C1 segment of cervical spinal cord (tissue), 14 donors: ENCODE measurements at places on chromosomes 7 and 10.

GRCh38 chr10:6034371-6034770 is 27.8 kb downstream of the IL2RA start:
- no peak for DNase-seq

DNA sequence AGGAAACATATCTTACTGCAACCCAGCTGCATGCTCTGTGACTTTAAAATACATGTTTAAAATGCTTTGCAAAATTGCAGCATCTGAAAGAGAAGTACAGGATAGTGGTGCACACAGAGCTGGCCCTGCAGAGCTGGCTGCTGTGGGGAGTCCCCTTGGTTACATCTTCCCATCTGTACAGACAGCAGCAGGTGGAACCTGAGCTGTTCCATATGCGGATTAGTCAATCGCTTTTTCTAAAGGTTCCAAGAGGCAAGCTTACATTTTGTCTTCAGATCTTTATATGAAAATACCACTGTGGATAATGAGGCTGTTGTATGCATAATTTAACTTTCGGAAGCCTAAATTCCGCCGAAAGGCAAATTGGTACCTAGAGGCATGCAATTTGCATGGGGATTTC is 444.1 kb downstream of the NRG3 start:
- DNase-seq = no peak

DNA sequence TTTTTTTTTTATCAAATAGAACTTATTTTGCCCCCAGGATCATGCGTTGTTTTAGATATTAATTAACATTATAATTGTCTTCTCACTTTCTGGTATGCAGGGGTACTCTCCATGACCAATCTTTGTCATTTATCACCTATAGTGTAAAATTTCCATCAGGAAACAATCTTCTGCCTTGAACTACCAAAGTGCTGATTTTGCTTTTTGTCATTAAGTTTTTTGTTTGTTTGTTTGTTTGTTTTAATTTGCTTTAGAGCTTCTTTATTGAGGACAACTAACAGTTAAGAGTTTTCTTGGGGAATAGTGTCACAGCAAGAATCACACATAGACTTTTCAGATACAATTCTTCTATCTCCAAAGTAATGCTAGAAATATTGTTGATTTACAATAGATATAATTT is 171.2 kb upstream of the PRPS1L1 start:
- DNase-seq = no peak

GRCh38 chr10:79027147-79028055 is 41.4 kb upstream of the ZMIZ1 start:
- no peak for DNase-seq

DNA sequence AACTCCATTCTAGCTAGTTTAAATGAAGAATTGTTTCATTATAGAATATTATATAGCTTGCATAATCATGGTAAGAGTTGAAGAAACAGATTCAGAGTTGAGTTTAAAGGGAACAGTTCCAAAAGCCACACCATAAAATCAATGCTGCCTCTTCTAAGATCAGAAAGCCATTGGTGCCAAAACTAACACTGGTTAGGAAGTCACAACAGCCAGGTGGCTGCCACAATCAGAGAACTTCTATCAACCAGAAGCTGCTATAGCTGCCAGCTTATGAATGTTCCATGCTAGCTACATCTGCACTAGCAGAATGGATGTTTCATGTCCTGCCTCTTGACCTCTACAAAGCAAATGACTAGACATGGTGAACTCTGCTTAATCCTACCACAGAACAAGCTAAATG is 583.1 kb upstream of the LRRN3 start:
- no peak for DNase-seq

GRCh38 chr10:30857803-30858202 is 173.9 kb downstream of the ZNF438 start:
- DNase-seq = no peak
